ENCODE measurements at places on chromosomes 5 and 9.

- DNase-seq = no peak
Observed at GRCh38 chr5:155148694-155149093, 135.1 kb downstream of the KIF4B start.

DNA sequence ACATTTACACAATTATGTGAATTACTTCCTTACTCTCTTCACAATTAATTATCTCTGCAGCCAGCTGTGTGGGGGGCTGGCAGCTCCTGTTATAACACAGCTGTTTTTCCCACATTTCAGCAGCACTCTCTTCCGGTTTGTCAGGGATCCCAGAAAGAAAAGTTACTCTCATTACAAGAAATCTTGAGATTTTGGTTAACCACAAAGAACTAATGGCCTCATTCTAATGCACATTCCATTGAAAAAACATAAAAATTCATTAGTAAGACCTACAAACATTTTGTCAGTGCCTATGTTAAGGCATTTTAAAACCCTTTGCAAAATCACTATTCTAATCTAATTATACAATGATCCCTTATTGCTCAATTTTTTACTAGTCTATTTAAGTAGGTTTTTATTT lies 64.1 kb downstream of the PDE4D start:
- no peak for DNase-seq

DNA sequence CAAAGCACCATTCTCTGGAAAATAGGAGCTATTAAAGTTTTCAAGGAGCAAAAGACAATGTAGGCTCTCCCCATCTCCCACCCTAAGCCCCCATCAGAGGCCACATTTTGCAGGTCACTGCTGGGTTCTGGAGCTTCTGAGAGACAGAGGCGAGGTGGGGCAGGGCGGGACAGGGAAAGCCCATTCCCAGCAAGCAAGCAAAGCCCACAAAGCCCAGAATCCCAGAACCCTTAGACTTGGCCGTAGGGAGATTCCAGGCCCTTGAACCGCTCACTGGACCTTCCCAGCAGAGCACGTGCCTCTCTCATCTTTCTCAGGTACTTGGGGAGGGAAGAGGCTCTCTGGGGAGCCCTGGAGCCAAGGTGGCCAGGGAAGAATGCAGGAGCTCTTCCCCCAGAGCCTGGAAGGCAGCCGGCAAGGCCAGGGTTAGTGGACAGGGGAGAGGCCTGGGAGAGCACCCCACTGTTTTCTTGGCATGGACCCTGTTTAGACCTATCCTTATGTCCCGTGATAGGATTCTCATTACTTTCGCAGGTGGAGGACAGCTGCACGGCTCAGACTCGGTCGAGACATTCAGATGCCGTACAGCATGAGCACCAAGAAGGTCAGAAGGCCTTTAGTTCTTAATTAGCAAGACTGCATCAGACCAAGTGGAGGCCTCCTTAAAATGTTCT lies 52.4 kb downstream of the ZNF354C start:
- DNase-seq = no peak

- DNase-seq = no peak
Observed at GRCh38 chr9:35847792-35848572, 19.0 kb downstream of the TMEM8B start.
